ENCODE measurements at places on chromosomes 1 and 21.

DNA sequence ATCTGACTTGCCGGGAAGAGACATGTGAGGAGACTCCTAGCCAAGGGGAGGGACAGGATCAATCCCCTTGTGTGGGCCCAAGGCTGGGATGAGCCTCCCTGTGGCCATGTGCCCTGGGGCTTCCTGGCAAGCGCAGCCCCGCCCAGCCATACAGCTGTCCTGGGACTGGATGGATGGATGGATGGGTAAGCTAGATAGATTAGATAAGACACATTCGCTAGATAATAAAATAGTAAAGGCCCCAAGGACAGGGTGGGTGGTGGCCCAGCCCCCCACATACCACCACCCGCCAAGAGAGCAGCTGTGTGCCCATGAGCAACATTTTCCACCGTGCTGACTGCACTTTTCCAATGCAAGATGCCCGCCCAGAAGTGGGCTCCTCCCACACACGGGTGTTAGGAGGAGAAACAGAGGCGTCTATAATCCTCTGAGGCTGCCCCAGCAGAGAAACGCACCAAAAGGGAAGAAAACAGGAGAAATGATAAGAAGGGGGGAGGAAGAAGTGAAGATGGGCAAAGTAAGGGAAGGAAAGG is 25.1 kb downstream of the ZBTB17 start:
- DNase-seq, result no peak

- DNase-seq, result no peak
Observed at GRCh38 chr1:198155253-198155652, 1.5 kb upstream of the NEK7 start.

- DNase-seq, result peak; percentile 71
Observed at GRCh38 chr1:180228648-180229482, 1.2 kb upstream of the LHX4 start.

DNA sequence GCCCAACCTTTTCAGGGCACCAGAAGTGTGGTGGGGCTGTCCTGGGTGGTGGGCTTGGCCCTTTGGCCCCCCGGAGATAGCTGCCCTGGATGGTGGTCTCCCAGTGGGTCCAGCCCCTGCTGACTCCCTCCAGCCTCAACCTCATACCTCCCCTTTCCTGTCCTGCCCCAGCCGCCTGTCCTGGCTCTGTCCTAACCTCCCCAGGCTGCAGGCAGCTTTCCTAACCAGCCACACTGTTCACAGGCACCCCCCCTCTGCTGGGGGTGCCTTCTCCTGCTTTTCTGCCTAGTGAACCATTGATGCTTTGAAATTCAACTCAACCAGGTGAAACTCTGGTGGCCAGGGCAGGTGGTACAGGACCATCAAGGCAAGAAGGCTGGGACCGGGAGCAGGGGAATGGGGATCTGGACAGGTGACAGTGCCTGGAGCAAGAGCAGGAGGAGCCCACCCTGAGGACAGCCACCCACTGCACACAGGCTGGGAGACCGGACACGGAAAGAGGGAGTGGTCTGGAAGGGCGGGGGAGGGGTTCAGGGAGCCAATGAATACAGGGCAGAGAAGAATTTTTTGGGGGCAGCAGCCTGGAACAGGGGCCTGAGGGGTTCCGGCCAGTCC is 35.9 kb downstream of the RAP1GAP start:
- DNase-seq, result no peak

- no peak for DNase-seq
Observed at GRCh38 chr1:184843732-184844495, 89.3 kb upstream of the EDEM3 start.

GRCh38 chr1:186828611-186829454 is at the start of gene PLA2G4A:
PLA2G4A (plus strand) TSS chr1:186828949; CDS start chr1:186854355, 25,406 bp downstream.
- no peak for DNase-seq

GRCh38 chr1:7474786-7475502 is 296.2 kb upstream of the VAMP3 start:
- no peak for DNase-seq

DNA sequence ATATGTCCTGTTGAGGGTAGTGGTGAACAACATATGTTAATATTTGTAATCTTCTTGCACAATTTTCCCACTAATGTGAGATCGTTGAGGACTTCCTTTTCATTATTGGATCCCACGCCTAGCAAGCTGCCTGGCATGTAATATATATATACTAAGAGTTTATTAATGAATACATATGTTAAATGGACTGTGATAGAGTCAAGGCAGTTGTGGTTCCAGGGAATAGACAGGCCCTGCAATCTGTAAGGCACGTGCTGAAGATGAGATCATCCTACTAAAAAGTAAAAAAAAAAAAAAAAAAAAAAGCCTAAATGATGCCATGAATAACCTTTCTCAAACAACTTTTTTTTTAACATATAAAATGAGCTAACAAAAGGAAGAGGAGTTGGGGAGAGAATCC is 28.9 kb downstream of the PLPPR5 start:
- DNase-seq, result no peak

GRCh38 chr21:39667353-39667891 is 54.7 kb downstream of the B3GALT5 start:
- DNase-seq, result no peak

DNA sequence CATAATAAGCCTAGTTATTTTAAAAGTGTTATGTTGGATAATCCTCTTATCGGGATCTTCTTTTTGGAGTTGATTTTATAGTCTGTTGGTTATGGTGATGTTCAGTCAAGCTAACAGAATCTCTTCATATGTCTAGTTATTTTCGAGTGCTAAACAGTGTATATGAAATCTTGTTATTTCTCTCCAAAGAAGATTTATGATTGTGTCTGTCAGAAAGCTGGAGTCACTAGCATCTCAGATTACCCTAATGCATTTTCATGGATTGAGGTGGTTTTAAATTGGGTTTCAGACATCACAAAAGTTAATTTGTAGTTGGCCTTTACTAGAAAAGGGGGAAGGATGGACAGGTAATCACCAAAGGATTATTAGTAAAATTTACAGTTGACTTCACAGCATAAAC is 13.3 kb downstream of the MAEL start:
- no peak for DNase-seq

Data from ecto neural progenitor cell (in vitro differentiated cells).